ENCODE measurements at places on chromosomes 6 and 20. TPM values are rescaled to one million over a fixed set of nuclear protein-coding genes. Genes with fewer than 3 reads are reported as not detected.

- DNase-seq: no peak
Measured at GRCh38 chr20:4162766-4163165, 147.4 kb upstream of the RNF24 start.

- no peak for DNase-seq
Measured at GRCh38 chr20:24764794-24765202, 184.3 kb upstream of the CST7 start.

GRCh38 chr6:44430326-44430725 lies 42.8 kb downstream of the CDC5L start:
- DNase-seq: peak; percentile 35

DNA sequence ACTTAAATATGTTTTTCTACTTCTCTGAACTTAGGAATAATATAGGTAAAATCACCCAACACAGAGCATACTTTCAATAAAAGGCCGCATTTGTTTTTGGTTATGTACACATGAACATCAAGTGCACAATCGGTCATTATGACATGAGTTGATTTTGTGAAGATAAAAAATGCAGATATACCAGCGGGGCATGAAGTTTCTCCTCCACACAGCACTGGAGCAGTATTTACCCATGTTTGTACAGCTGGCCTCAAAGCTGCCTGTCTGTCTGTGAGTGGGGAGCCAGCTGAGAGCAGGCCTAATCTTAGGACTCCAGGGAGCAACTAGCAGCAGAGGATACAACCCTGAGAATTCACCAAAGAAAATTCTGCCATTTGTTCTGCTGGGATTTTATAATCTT lies 206.5 kb downstream of the TPBG start:
- DNase-seq: no peak

The OR2H1 gene
- total RNA-seq: not detected

- no peak for DNase-seq
Measured at GRCh38 chr6:250676-251075, 41.6 kb upstream of the DUSP22 start.

GRCh38 chr6:90939906-90940305 lies 353.0 kb upstream of the MAP3K7 start:
- no peak for DNase-seq

DNA sequence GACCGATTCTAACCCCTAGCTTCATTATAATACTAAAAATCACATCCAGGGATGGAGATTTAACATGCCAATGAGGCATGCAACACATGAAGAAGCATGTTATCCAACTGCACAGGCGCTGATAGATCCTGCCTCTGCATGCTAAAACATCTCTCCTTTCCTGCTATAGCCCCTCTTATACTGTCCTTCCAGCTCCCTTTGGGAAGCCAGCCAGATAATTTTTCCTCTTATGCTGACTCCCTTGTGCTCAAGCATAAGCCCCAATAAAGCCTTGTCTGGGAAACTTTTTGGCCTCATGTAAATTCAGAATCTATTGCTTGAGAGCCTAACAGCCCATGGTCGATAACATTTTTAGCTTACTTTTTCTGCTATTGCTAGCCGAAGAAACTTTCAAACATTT lies 404.3 kb downstream of the EPM2A start:
- DNase-seq: no peak

The FBXO30 gene
- total RNA-seq: 11.3 TPM

- DNase-seq: no peak
Measured at GRCh38 chr6:30227242-30227722, 14.1 kb upstream of the TRIM26 start.

DNA sequence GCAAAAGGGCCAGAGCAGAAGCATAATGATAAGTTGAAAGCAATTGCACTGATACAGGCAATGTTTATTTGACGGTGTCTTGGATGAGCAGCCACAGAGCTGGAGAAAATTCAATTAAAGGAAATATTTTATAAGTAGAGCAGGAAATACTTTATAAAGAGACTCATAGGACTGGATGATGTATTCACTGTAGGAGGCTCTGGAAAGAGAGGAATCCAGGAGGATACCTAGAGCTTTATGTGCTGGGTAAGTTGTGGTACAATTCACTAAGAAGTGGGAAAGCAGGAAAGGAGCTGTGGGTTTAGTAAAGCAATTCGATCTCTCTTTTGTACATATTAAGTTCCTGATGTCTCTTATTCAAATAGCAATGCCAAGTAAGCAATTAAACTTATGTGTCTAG lies 86.3 kb downstream of the C6orf118 start:
- DNase-seq: peak; percentile 18

DNA sequence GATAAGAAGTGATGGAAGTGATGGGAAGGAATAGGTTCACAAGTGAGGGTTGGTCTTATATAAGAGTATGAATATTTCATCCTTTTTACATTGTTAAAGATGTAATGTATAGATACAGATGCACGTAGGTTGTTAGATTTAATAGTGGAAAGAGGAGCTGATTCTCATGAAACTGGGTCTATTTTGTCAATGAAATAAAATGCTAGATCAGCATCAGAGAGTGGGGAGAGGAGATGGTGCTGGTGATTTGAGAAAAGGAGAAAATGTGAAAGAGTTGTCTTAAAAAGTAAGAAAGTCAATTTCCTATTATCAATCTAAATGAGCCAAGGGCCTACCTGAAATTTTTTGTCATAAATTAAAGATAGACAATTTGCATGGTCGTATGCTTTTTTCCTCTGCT lies 82.8 kb upstream of the FYN start:
- no peak for DNase-seq

- DNase-seq: peak; percentile 52
Measured at GRCh38 chr20:41436679-41437078, 70.1 kb upstream of the EMILIN3 start.

- no peak for DNase-seq
Measured at GRCh38 chr6:16270178-16270794, 31.9 kb downstream of the GMPR start.

DNA sequence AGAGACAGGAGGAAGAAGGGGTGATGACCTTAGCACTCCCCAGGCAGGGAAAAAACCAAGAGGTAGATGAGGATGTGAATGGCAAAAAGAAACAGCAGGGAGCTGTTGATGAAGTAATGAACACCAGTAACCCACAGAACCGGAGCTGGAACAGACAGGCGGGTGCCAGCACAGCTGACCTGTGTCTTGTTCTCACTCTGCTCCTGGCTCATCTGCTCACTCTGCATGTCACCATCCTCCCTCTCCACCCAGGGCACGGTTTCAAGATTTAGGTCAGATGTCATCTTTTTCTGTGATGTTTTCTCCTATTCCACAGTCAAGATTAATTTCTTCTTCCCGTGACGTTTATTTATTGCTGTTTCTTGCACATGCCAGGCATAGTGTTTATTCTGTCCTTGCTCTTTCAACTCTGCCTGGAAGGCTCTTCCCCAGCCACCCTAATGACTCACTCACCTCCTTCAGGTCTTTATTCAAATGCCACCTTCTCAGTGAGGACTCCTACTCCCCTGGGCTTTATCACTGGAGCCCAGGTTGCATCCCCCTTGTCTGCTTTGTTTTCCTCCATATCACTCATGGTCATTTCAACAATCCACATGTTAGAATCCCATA lies 164.5 kb upstream of the HDAC2 start:
- DNase-seq: peak; percentile 13

The RAB32 gene
- total RNA-seq: 91.6 TPM

DNA sequence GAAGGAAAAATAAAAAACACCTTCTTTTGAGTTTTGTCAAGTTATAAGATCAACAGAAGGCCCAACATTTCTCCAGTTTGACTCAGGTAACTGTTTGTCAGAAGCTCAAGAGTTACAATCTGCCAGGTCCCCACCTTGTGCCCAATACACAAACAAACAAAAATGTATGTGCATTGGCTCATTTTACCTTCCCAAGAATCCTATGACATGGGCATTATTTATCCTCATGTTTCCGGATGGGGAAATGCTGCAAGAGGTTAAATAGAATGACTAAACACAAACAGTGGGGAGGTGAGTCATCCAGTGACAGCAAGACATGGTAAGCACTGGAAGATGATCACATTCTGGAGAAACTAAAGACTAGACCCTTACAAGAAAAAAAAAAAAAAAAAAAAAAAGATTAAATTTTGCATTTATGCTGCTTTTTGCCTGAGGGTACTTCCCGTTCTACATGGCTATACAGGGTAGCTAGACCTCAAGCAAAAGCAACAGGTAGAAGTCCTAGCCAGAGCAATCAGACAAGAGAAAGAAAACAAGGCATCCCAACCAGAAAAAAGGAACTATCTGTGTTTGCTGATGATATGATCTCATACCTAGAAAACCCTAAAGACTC lies 23.6 kb upstream of the ANKRD60 start:
- DNase-seq: peak; percentile 98

The EPB41L1 gene
- 34.9 TPM for total RNA-seq

The RIMS4 gene
- total RNA-seq: 0.02 TPM

DNA sequence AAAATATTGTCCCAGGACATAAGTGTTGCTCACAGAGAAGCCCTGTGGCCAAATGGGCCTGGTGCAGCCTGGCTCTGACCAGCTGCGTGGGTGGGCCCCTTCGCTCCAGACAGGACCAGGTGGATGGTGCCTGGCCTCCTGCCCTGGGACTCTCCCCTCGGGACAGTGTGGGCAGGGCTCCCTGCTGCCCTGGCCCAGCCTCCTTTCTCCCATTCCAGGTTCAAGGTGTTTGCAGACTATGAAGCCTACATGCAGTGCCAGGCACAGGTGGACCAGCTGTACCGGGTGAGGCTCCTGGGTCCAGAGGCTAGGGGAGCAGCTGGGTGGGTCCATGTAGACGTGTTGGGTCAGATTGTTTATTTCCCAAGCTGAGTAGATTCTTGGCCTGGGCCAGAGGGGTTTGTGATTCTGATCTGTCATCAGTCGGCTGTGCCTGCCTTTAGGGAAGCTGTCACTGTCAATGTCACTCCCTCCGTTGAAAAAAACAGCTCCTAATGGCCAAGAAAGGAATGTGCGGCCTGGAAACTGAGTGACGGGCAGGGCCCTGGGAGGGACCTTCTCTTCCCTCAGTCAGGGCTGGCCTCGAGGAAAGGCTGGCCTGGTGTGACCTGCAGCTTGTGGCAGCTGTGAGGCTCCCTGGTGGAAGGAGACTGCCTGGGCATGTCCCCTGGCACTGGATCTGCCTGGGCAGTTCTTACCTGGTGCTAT lies 47.7 kb downstream of the PYGB start:
- DNase-seq: no peak

The SLC22A16 gene
- 0.42 TPM for total RNA-seq

The MOXD1 gene
- 207 TPM for total RNA-seq

DNA sequence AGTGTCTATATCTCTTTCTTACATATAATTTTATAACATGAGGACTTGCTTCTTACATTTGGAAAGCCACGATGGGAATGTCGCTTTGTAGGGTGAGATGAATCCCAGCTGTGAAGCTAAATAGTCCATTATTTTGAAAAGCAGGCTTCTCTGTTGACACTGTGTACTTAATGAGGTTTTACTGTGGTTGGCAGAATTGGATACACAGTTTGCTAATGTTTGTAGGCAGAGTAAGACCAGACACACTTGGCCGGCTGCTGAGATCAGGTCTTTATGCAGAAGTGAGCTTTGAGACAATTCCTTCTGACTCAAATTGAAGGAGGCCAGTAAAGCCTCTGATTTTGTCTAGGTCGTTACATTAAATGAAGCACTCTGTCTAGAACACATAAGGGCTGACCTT lies 93.0 kb downstream of the NDUFAF5 start:
- no peak for DNase-seq

GRCh38 chr20:6055161-6055783 lies 1.4 kb upstream of the LRRN4 start:
- peak; percentile 57 for DNase-seq

DNA sequence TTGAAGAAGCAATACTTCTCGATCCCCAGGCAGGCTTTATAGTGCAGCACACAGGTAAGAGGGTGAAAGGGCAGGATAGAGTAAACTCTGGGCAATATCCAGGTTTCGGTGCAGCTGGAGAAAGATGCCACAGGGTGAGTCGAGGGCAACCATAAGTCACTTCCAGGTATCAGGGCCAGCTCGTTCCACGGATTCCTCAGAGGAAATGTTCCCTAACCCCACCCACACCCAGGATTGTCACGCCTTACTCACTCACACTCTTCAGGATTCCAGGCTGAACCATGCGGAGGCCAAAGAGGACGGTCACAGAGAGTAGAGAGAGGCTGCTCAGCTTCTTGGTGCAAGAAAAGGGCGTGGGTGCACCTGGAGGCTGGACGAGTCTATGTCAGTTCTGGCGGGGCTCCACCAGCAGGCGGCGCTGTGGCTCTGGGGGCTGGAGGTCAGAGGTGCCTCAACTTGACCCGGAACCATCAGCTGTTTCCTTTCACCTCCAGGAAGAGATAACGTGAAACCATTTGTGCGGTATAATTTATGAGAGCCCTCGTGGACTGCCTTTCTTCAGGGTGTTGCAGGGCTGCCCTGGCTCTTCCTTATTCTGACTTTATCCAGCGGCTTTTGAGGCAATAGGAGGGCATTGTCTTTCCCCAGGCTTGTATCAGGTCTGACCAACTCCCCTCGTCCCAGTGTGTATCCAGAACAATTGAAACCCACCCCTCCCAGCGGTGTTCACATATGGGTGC lies 14.5 kb upstream of the WFDC12 start:
- DNase-seq: peak; percentile 24

DNA sequence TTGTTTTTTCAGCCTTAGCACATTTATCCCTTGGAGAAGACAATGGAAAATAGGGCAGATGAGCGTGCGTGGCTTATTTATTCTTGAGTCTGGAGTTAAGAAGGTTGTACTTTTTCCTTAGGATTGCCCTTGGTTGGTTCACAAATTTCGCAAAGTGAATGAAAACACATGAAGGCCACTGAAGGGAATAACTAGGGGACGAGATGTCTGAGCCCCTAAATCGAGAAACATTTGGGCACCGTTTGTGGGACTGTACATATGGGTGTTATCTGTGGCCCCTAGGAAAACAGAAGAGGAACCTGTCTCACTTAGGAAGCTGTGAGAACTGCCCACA lies 19.4 kb upstream of the TRIM27 start:
- DNase-seq: peak; percentile 38

The HSPA12B gene
- total RNA-seq: 0.05 TPM

- DNase-seq: no peak
Measured at GRCh38 chr20:17952692-17953684, 15.6 kb downstream of the SNX5 start.

- no peak for DNase-seq
Measured at GRCh38 chr6:131744432-131745287, 33.8 kb upstream of the CTAGE9 start.

GRCh38 chr20:52083627-52084232 lies 107.8 kb downstream of the ZFP64 start:
- DNase-seq: peak; percentile 72

The PLN gene
- 0.05 TPM for total RNA-seq

DNA sequence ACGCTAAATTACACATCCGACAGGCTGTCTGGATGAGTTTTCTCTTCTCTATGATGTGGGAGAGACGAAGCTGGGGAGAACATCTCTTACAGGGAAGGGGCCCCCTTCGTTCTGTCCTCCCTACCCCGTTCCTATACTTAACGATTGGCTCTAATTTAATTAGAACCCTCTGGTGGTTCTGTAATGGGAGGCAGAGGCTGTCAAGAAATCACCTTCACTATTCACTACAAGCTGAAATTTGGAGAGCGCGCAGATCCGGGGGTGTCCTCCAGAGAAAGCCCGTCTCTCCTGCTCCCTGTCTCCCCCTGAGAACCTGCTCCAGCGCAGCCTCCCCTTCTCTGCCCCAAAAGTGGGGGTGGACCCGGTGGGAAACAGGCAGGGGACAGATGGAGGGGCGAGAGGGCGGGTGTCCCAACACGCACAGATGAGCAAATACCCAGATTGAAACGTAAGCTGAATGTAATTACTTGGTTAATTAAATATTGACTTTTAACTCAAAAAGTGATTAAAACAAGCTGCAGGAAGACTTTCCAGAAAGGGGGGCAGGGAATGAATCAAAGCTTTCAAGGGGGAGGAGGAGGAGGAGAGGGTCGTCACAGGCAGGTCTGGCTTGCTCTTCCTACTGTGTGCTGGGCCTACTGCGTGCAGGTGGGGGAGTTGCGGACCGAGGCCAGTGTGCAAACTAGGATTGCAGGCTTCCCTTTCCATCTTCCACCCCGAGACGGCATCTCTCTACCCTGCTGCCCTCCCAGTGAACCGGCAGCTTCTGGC lies 1.3 kb downstream of the SULF2 start:
- no peak for DNase-seq

The RIPPLY2 gene
- not detected for total RNA-seq

Data from M059J (cell line).